NAMALWA (cell line): ENCODE measurements at places on chromosomes 2 and 18.
A peak's percentile ranks its signal among the peaks of the same experiment; 100 is the strongest.

DNA sequence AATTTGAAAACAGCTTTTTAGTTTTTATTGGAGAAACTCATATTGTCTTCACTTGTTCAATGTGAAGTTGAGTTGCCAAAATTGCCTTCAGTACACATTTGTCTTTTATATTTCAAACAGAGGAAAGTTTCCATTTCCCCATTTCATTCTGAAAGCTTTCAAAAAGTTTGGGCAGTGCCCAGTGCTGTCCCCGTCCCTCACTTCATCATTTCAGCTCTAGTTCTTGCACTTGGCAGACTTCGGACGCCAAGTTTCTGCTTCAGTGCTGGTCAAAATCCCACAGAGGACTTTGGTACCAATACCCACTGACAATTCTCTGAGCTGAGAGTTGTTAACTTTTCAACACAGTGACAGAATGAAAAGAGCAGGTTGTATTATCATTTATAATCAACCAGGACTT is 43.4 kb upstream of the AQP4 start:
- no peak for DNase-seq

GRCh38 chr2:152242787-152243472 is 67.4 kb upstream of the STAM2 start:
- DNase-seq: no peak

DNA sequence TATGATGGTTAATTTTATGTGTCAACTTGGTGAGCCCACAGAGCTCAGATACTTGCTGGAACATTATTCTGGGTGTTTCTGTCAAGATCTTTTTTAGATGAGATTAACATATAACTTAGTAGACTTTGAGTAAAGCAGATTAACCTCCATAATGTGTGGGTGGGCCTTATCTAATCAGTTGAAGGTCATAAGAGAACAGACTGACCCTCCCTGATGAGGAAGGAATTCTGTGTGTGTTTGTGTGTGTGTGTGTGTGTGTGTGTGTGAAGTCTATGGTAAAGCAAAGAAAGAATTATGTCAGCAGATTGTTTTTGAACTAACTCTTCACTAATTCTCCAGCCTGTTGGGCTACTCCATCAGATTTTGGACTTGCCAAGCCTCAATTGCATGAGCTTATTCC is 232.2 kb upstream of the MEX3C start:
- DNase-seq: no peak

DNA sequence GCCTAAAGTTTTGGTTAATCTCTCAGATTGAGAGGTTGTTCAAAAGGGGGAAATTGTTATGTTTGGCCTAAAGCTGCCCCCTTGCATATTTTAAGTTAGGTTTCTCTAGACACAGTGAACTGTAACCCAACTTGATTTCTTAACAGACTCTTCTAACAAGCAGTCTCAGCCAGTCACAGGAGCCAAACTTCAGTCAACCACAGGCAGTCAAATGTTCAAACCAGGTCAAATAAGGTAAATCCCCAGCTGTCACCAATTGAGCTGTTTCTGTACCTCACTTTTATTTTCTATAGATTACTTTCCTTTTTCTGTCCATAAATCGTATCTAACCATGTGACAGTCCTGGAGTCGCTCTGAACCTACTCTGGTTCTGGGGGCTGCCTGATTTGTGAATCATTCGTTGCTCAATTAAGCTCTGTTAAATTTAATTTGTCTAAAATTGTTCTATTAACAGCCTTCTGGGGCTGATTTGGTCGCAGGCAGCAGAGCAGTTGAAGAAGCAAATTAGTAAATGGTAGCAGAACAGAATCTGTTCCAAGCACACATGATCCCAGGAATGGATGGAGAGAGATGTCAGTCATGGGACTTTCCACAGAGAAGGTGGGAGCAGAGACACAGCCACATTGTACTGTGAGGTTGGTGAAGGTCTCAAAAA is 16.4 kb upstream of the NFU1 start:
- DNase-seq: no peak

- peak; percentile 6 for DNase-seq
Observed at GRCh38 chr2:136108463-136108862, 9.5 kb downstream of the CXCR4 start.

DNA sequence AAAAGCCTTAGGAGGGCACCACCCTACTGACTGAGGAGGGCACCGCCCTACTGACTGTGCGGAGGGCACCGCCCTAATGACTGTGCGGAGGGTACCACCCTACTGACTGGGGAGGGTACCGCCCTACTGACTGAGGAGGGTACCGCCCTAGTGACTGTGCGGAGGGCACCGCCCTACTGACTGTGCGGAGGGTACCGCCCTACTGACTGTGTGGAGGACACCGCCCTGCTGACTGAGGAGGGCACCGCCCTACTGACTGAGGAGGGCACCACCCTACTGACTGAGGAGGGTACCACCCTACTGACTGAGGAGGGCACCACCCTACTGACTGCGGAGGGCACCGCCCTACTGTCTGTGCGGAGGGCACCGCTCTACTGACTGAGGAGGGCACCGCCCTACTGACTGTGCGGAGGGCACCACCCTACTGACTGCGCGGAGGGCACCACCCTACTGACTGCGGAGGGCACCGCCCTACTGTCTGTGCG is 150.2 kb upstream of the NFATC1 start:
- no peak for DNase-seq

DNA sequence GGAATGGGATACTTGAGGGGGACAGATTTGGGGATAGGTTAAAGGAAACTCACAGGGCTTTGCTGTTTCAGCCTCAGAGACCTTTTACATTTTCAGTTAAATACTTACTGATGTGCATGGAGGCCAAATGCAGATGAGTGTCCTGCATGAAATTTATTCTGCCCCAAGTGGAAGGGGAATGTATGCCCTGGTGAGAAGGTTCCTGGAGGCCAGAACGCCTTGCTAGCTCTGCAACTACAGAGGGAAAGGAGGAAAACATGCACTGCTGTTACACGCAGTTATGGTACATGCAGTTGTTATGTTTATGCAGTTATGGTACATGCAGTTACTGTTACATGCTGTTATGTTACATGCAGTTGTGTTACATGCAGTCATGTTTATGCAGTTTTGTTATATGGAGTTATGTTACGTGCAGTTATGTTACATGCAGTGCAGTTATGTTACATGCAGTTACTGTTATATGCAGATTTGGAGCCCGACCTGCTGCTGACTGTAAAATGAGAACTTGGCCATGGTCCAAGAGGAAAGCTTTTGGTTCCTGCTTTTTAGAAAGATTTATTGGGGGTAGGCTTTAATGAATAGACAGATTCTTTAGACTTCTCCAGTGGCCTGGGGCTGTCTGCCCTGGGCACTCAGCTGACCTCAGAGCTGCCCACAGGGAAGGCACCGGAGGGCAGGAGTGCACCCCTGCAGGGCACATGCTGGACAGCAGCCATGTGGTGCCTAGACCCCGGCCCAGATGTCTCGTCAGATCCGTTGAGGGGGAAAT is 84.1 kb downstream of the LDLRAD4 start:
- DNase-seq: peak; percentile 7

GRCh38 chr2:190589008-190589407 is 54.5 kb upstream of the NEMP2 start:
- DNase-seq: no peak

DNA sequence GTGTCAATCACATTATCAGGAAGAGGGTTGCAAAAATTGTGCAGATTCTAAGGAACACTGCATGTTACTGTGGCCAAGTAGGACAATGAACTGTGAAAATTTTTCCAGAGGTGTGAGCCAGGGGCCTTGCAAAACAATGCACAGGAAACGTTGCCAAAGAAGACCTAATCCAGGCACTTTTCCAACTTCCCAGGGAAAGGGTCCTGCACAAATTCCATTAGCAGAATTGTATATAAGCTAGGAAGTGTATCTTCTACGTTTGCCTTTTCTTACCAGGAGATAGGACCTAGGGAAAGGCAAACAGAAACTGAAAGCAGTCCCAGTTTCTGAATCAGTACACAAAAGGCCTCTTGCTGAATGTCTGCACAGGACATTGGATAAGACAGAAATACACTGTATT is 1888.3 kb upstream of the CELF4 start:
- no peak for DNase-seq

- peak; percentile 61 for DNase-seq
Observed at GRCh38 chr18:67217551-67218166, 298.9 kb downstream of the DSEL start.

GRCh38 chr2:226794196-226794661 is 5.4 kb downstream of the IRS1 start:
- DNase-seq: no peak

DNA sequence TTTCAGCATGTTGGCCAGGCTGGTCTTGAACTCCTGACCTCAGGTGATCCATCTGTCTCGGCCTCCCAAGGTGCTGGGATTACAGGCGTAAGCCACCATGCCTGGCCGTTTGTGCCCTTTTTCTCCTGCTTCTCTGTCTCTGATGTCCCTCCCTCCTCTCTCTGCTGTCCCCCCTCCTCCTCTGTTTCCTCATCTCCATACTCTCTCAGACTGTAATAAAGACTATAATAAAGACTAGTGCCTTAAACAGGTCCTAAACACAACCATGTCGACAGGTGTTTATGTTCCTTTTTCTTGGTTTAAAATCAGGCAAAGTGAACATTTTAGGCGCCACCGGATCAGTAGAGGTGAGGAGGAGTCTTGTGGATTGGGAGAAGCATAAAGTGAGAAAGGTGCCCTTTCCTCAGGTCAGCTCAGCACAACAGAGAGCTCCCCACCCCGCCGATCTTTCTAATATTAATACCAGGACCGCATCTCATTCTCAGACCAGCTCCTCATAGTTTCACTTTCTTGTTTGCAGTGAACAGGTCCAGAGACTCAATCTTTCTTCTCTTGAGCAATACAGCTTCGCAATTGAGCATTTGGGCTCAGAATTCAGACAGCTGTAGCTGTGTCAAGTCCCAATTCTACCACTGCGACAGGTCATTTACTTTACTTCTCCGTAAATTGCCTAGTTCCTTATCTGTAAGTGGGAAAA is 23.7 kb downstream of the TIMM21 start:
- no peak for DNase-seq

- DNase-seq: no peak
Observed at GRCh38 chr2:64874593-64874992, 114.6 kb upstream of the SLC1A4 start.

GRCh38 chr2:138035608-138036217 is 71.4 kb downstream of the HNMT start:
- DNase-seq: no peak

DNA sequence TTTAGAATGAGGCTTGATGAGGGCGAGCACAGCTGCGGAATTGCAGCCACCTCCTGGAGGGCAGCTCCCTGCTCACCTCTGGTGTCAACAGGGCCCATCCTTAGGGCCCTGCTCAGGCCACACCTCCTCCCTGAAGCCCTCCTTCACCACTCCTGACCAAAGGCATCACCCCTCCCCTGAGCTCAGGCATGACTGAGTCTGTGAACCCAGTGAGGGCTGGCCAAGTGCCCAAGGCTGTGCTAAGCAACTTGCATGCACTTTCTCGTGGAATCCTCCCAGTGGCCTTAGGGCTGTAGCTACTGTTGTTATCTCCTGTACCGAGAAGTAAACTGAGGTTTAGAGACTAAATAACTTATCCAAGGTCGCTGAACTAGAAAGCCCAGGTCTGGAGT is 101.7 kb downstream of the KLHL29 start:
- DNase-seq: no peak

DNA sequence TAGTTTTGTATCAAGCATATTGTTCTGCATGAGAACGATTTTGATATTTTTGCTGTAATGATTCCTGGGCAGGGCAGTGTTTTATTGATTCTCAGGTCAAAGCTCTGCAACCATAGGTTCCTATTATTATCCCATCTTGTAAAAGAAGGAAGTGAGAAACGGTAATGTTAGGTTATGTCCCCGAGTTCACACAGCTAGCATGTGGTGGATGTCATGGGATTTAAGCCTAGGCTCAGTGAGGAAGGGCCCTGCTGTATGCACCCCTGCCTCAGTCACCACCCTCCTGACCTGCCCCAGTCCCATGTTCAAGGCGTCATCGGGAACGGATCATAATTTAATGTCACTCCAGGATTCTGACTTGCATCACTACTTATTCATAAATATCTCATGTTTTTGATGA is 10.7 kb downstream of the ACP1 start:
- peak; percentile 34 for DNase-seq

GRCh38 chr2:12052796-12053195 is 306.4 kb downstream of the LPIN1 start:
- DNase-seq: no peak

DNA sequence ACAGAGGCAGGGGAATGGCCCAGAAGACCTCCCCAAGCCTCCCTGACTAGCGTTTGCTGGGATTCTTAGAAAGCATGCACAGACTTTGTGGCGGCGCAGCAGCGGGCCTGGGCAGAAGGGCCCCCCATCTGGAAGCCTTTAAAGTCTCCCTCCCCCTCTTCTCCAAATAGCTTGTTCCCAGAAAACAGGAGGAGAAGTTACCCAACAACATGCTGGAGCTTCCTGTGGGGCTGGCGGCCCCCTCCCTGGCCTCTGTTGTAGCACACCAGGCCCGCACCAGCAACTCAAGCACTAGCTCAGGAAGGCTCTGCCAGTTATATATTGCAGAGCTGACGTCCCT is 334.8 kb downstream of the DYSF start:
- DNase-seq: no peak

- peak; percentile 65 for DNase-seq
Observed at GRCh38 chr18:76495435-76496193, 572 bp upstream of the ZNF516 start.

- DNase-seq: no peak
Observed at GRCh38 chr2:44786045-44786816, 155.3 kb upstream of the SIX3 start.

DNA sequence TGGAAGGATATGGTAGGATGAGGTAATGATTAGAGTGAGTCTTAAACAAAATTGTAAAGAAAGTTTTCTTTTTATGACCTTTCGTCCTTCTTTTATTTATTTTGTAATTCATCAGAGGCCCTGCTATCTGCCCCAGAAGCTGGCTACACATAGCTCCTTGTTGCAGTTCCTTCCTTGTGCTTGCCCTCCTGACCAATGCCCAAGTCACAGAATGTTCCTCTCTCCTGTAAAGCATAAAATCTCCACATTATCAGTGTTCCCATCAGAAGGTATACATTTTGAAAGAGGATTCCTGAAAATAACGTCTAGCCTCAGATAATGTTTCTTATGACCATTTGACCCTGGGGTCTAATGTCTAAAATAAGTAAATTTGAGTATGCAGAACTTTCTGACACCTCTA is 78.3 kb downstream of the RND3 start:
- DNase-seq: no peak

DNA sequence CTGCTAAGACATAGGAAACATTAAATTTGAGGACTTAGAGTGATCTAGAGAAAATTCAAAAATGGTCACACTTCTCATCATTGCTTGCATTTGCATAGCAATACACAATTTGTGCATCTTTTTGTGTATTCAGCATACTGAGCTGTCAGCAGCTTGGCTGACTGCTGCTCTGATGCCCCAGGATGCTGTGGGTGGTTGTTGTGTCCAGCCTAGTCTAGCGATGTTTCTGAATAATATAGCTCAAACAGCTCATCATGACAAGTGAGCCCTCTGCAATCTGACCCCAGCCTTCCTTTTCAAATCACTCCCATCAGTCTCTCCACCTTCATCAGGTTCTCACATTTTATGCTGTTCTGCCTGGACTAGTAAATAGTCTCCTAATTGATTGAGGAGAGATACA is 483.7 kb upstream of the SPHKAP start:
- no peak for DNase-seq
